ENCODE measurements at places on chromosomes 3 and 15.

DNA sequence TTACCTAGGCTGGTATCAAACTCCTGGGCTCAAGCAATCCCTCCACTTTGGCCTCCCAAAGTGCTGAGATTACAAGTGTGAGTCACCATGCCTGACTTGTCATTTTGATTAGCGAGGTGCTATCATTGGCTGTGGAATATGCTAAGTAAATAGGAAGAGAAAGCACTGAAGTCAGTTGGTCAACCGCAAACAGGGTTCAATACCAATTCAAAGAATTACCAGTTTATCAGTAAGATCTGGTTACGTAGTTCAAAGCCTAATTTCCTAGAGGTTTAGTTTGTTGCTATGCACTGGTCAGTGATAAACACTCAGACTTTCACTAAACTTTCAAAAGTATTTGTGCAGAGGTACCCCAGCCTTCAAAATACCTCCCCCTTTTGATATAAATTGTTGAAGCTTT lies 29.5 kb downstream of the GLB1 start:
- no peak for DNase-seq

- DNase-seq, result no peak
These were observed 52.2 kb downstream of the ABHD5 start for GRCh38 chr3:43742920-43743319.

GRCh38 chr3:138673641-138674530 lies 65.3 kb downstream of the FAIM start:
- no peak for DNase-seq

DNA sequence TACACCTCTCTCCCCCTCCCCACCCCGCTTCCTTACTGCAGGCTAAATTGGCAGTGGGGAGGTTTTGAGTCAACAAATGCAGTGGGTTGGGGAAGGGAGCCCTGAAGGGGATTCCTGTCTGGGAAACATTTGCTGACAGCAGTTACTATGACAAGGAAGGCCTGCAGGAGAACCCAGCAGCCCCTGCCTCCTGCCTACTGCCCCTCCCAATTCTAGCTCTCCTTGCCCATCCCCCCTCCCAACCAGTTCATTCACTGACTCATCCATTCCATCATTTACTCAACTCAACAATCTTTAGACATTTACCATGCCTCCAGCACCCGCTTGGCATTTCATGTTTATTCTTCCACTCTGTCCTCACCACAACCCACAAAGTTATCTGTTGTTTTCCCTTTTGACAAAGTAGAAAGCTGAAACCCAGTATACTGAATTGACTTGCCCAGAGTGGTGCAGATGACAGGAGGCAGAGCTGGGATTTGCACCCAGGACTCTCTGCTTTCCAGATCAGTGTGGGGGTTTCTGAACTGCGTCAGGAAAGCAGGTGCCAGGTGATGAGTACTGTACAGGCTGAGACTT lies 75.0 kb downstream of the MAGEF1 start:
- no peak for DNase-seq

DNA sequence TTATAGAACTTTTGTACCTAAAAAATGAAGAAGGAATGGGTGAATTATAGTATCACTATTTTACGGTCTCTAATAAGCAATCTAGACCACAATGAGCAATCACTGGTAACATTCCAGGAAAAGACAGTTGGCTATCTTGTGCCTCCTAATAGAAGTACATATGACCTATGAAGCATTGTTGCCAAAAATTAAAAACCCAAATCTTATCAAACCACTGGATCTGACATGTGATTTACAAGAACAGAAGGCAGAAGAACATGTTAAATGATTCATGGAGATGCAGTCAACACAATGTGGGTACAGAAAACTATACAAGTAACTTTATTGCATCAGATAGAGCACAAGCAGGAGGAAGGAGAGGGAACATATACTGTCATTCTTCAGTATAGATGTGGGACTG lies 14.5 kb upstream of the HYKK start:
- no peak for DNase-seq

GRCh38 chr15:63019511-63020109 lies 22.9 kb upstream of the TPM1 start:
- DNase-seq, result no peak

- no peak for DNase-seq
These were observed 4.5 kb upstream of the TLNRD1 start for GRCh38 chr15:80996247-80996646.

GRCh38 chr15:77836121-77836692 lies 203.5 kb upstream of the LINGO1 start:
- no peak for DNase-seq

DNA sequence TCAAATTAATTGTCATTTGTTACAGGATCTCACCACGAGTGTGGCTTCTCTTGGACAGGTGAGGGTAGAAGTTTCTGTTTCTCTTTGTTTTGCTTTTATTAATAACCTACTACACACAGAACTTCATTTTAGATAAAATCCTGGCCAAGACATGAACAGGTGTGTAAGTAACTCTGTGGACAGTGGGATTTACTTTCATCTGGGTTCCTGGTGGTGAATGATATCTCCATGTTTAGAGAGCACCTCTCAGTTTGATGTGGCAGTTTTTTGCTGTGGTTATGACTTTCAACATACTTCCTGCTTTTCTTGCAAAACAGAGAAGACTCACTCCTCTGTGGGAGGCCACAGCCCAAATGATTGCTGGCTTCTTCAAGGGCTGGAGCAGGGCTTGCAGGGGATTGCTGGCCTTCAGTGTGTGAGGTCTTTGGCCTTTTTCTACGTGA lies 71.1 kb upstream of the XCR1 start:
- no peak for DNase-seq

DNA sequence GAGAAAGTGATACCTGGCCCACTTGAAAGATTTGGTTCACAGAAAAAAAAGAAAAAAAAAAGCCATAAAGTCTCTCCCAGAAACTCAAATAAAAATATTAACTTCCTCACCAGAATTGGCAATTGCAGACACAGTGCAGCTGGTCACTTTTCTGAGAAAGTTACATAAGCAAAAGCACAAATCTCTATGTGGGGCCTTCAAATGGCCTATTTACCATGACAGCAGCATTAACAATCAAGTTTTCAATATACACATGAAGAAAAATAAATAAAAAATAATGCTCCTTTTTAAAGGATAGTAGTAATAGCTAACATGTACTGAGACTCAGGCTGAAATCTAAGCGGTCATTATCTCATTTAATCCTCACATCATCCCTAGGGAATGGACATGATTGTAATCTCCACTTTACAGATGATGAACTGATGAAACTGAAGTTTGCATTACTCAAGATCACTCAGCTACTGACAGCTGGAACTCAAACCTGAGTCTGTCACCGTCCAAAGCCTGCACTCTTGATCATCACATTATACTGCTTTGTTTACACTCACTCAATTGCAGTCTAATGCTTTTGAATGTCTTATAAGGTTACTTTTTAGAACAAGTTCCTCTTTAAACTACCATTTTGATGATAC lies 3.3 kb downstream of the NPTN start:
- no peak for DNase-seq

GRCh38 chr15:40569129-40569953 lies at the start of gene RPUSD2:
TSS of gene RPUSD2 (plus strand) at chr15:40569299. CDS start at chr15:40569338, 39 bp downstream.
- DNase-seq, result peak; percentile 69

- DNase-seq, result no peak
These were observed 474.0 kb downstream of the MECOM start for GRCh38 chr3:169189486-169189885.

DNA sequence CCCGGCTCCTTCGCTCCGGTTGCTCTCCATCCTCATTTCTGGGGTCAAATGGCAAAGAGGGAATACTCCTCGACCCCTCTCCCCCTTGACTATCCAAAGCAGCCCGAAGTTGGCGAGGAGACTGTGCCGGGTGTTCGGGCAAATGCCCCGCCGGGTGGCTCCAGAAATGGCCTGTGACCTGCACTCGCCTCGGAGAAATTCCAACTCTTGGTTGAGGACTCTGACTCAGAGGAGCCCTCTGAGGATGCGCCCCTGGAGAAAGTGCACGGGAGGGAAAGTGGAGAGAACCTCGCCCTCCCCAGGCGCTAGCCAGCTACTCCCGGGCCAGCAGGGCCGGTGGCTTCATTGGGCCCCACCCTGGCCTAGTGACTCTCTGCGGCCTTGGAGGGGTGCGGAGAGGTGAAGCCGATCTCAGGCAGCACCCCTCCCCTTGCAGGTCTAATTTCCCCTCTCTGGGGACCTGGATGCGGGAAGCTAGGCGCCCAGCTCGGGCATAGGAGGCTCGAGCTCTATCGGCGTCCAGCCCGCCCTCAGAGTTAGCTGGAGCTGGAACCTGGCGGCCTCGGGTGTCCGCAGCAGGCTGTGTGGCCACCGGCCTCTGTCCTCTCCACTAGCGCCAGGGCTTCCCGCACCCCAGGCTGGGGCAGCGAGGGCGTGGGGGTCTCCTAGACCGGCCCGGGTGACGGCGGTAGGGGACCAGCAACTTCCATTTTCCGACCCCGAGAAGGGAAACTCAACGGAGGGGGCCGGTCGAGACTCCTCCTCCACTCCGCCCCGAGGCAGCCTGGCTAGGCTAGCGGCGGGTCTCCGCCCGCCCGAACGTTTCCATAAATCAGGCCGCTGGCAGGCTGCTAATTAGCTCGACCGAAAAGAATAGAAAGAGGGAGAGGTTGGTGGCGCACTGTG lies 29.4 kb downstream of the NR2F2 start:
- DNase-seq, result no peak

- DNase-seq, result no peak
These were observed 263.8 kb downstream of the TBC1D5 start for GRCh38 chr3:17478673-17479072.

GRCh38 chr3:158106766-158107471 lies 699 bp upstream of the SHOX2 start:
- no peak for DNase-seq

- no peak for DNase-seq
These were observed 148.9 kb upstream of the IL12A start for GRCh38 chr3:159839561-159840379.
